ENCODE measurements at places on chromosomes 7 and 10.

DNA sequence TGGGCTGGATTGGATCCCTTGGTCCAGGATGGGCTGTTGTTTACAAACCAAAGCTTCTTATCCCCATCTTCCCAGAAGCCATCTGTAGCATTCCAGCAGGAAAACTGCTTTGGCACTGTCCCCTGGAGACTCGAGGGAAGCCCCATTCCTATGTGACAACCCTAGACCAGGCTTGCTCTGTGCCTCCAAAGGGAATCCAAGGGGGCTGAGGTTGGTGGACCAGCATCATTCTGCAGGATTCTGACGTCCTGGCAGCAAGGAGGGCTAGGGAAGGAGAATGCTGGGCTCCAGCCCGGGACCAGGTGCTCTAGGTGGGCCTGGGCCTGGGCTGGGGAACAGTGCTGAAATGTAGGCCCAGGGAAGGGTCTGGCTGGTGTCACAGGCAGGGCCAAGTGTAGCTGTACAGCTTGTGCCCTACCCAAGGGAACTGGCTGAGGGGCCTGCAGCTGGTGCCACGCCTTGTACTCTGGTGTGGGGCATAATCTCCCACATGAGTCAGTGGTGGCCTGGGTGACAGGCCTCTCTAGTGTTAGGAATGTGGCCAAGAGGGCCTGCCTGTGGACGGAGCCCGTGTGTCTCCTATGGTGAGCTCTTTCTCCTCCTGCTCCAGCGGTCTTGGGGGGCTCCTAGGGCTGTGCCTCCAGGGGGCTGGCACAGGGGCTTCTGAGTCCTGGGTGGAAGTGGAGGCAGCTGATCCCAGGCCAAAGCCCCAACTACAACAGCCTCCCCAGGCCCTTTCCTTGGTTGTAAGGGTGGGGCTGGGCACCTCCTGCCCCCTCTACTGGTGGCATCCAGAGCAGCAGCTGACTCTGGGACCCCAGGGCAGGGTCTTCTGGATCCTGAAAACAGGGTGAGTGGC lies 25.2 kb downstream of the TRIM8 start:
- DNase-seq, result no peak

DNA sequence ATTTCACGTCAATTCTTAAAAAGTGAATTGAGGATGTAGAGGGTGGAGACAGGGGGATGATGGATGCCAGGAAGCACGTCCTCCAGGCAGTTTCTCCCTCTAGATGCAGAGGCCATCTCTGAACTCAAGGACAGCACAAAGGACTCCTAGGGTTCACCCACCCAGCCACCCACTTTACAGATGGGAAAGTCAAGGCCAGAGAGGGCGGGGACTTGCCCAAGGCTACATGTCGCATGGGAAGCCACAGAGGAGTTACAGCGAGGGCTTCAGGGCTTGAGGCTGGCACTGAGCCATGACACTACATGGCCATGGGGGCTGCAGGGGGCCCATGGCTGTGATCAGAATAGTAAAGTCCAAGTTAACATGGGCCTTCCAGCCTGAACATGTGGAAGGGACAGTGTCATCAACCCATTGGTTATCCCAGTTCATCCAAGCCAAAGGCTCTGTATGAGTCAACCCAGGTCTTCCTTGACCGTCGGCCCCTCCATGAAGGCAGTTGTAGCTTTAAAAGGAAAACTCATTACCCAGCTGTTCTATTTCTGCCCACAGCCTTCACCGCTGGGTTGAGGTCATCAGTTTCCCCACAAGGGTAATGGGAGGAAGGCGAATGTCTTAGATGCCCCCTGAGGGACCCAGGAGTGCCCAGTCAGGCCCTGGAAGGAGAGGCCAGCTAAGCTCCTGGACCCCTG lies 24.3 kb upstream of the KPNA7 start:
- no peak for DNase-seq

DNA sequence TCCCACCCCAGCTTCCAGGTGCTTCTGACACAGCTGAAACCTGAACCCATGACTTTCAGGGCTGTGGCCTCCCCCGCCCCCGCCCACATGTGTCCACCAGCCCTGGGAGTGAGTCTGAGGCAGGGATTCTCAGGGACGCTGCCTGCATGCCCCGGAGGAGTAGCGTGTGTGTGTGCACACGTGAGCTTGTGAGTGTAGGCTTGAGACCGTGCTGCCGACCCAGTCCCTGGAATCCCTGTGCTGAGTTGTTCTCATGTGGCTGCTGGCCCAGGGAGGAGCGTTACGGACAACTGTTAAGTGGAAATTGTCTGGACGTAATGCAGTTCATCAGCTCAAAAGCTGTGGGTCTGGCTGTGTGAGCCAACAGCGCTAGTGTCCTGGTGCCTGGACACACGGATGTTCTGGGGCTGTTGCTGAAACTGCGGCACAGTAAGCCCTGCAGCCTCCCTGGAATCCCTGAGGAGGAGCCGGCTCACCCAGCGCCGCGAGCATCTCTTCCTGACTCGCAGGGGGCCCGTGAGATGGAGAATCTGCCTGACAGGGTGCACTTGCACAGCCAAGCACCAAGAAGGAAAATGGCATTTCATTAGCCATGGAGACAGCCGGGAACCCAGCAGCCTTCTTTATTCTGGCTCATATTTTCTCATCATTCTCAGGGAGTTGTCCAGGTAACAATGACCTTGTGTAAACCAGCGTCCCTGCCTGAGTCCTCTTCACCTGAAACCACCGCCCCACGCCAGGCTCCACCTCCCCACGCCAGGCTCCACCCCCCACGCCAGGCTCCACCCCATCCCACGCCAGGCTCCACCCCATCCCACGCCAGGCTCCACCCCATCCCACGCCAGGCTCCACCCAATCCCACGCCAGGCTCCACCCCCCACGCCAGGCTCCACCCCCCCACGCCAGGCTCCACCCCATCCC lies 603.9 kb downstream of the PTPRN2 start:
- no peak for DNase-seq

GRCh38 chr7:99141841-99142726 lies 1.8 kb downstream of the SMURF1 start:
- peak; percentile 75 for DNase-seq

DNA sequence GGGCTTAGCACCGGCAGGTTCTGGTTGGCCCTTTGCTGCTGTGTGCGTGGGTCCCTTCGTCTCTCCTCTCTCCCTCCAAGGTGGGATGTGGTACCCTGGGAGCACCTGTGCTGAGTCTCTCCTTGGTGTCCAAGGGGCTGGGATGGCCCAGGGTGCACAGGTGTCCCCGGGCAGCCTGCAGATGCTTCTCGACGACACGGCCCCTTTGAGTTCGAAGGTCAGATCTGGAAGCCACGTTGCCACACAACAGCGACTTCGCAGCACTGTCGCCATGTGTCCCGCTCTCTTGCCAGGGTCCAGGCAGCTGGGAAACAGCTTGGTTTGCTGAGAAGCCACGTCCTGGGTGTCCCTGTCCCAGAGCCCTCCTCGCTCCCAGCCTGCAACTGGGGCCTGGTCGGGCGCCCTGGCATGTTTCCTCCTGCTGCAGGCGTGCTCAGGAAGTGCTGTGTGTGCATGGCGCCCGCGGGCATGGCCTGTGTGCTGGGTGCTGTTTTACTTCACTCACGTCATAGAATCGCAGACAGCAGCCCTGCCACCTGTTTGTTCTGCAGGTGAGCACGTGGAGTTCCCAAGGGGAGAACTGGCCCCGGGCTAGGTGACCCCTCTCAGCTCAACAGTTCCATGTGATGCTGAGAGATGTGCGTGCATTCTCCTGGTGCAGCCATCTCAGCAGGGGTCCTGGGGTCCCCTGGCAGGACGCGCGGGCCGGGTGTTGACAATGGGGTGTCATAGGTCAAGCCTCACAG lies 70.9 kb downstream of the DNAJB6 start:
- DNase-seq, result no peak

DNA sequence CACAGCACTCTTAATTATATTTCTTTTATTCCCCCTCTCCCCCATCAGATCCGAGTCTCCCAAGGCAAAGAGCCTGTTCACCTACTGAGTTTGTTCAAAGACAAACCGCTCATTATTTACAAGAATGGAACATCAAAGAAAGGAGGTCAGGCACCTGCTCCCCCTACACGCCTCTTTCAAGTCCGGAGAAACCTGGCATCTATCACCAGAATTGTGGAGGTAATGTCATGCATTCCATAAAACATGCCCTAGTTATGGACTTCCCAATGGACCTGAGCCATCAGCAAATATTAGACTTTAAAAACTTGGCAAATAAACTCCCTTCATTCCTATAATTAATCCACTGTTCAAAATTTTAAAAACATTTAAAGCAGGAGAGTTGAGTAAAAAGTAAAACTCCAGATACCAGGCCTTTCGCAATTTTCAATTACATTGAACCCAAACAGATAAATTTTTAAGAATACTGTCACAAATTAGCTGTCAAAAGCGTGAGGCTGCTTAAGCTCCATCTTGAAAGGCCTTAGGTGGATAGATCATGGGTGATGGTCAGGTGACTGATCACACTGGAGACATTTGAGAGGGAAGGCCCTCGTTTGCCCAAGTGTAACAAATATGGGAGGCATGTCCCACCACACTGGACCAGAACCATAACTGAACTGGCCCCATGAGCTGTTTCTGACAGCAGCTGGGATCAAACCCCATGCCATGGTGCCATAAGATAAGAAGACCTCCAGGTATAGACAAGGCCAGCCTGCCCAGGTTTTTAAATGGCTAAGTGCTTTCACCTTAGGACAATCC lies 46.9 kb upstream of the ARL4A start:
- no peak for DNase-seq

DNA sequence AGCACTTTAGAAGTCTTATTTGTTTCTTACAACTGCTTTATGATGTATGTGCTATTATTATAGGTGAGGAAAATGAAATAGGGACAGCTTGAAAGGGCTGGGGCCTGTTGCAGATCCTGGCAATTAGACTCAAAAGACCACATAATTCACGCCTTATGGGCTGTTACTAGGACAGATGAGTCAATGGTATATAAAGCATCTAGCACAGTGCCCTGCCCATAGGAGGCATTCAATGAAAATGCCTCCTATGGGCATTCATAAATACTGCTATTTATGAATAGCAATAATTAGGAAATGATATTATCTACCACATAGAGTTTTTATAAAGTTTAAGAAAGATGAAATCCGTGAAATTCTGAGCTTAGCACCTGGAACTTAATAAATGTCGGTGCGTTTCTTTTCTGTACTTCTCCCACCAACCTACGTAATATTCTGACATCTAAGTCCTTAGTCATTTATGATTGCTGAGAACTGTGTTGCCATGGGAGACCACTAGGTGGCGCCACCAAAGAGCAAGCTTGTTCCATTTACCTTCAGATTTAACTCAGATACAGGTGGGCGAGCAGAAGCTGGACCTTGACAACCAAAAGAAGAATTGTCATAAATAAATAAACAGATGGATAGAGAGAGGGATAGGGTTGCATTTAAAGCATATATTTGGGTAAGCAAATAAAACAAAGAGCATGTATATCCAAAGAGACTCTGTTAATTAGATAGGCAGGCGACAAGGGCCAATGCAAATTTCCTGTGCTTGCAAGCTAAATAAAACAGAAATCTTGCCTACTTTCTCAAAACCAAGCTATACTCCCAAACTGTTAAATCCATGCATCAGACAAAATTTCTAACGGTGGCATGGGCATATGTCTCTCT lies 699.9 kb downstream of the INHBA start:
- no peak for DNase-seq

DNA sequence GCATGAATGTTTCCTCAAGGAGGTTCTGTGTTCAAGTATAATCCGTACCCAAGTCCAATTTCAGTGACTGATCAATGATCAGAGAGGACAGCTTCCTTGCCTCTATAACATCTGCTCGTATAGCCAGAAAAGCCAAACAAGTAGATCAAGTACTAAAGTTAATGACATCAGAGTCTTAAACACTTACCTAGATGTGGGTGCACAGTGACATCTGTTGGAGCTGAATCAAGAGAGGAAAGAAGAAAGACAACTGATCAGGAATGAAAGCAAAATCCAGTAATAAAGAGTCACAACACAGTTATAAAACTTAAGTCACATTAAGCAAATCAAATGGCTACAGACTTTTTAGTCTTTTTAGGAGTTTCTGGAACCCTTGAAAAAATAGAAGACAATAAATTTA lies 236.5 kb downstream of the RELN start:
- no peak for DNase-seq

- no peak for DNase-seq
Observed at GRCh38 chr7:105219771-105220160, 169.0 kb downstream of the SRPK2 start.

DNA sequence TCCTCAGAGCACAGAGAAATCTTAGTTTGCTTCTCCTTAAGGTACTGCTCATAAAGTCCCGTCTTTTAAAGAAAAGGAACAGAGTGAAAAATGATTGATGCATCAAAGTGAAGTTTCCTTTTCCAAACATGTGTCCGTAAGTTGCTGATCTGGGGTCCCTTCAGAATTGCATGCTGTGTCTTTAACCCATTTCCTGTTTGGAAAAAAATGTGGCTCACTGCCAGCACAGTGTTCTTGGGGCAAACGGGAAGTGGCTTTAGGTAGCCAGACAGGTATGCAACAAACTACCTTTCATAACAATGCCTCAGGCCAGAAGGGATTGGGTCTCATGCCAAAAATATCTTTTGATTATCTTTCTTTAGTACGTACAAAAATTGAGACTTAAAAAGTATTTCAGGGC lies 50.9 kb downstream of the TFAM start:
- no peak for DNase-seq

DNA sequence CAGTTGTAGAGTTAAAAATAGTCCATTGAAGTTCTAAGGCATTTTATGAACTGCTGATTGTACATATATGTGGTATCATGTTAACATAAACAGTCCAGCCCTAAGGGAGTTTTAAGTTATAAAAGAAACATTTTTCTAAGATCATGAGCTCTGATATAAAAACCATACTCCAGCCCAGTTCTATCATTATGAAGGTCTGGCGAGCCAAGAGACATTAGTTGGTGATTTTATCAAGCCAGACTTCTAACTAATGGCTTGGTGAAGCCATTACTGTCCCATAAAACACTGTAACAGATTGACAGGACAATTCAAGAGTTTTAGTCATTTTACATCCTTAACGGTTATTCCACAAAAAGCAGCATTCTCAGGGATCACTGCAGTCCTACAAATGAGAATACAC lies 221.6 kb downstream of the RNLS start:
- no peak for DNase-seq

DNA sequence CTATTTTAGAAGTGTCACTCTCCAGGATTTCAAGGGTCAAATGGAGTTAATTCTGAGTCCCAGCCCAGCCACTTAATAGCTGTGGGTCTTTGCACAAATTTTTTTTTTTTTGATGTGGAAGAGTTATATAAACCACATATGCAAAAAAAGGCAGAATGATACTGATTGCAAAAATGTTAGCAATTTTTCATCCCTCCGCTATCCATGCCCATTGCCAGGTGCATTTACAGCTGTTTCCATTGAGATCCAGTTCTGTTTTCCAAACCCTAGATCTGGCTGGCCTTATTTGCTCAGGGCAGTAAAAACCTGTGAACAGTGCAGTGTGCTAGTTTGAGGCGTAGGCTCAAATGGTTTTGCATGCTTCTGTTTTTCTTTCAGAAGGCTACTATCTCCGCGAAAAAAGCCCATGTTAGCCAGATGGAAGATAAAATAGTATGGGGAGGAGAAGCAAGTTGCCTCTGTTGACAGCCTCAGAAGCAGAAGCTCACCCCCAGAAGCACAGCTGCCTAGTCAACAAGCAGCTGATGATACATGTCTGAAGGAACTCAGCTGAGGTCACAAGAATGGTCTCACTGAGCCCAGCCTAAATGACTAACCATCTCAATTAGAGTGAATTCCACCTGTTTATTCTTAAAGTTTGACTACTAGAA lies 997 bp upstream of the ZNF138 start:
- DNase-seq, result no peak

- DNase-seq, result no peak
Observed at GRCh38 chr7:127900141-127900540, 131.1 kb downstream of the LRRC4 start.

GRCh38 chr7:154767142-154767541 lies 235.8 kb downstream of the PAXIP1 start:
- no peak for DNase-seq

GRCh38 chr7:44094883-44095592 lies 9.1 kb upstream of the AEBP1 start:
- no peak for DNase-seq

Data from T-helper 9 cell (primary cell).